Dermis blood vessel endothelial cell (primary cell): ENCODE measurements at places on chromosomes 6 and 20. TPM values are rescaled to one million over a fixed set of nuclear protein-coding genes. Genes with fewer than 3 reads are reported as not detected.

DNA sequence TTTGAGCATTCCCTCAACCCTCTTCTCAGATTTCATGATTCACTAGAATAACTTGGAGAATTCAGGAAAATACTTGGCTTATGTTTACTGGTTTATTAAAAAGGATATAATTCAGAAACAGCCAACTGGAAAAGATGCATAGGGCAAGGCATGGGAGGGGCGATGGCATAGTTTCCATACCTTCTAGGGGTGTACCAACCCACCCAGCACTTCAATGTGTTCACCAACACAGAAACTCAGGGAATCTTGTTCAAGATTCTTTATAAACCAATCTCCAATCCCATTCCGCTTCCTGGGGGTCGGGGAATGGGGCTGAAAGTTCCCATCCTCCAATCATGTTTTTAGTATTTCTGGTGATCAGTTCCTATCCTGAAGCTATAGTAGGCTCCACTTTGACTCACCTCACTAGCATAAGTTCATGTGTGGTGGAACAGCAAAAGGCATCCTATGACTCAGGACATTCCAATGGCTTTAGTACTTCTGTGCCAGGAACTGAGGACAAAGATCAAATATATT is 164.4 kb downstream of the SIM1 start:
- peak; percentile 95 for DNase-seq

DNA sequence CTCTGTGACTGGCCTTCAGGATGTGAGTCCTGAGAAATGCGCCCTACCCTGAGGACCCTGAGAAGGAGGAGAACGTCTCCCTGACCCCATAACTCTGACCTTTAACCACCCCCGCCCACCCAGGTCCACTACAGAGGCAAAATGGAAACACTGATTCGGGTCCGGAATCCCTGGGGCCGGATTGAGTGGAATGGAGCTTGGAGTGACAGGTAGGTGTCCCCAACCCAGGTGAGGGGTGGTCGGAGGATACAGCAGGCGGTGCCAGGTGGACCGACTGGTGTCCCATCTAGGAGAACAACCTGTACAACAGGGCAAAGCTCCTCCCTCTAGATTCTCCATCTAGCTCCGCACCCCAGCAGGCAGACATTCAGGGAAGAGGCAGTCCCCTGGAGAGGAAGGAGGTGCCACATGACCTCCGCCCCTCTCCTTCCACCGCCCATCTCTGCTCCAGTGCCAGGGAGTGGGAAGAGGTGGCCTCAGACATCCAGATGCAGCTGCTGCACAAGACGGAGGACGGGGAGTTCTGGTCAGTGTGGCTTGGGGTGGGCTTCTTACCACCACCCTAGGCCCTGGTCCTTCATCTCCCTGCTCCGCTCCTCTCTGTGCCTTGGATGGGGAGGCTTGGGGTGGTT is 17.6 kb downstream of the CAPN11 start:
- no peak for DNase-seq

The PRSS35 gene
- total RNA-seq: not detected in 2 replicates

DNA sequence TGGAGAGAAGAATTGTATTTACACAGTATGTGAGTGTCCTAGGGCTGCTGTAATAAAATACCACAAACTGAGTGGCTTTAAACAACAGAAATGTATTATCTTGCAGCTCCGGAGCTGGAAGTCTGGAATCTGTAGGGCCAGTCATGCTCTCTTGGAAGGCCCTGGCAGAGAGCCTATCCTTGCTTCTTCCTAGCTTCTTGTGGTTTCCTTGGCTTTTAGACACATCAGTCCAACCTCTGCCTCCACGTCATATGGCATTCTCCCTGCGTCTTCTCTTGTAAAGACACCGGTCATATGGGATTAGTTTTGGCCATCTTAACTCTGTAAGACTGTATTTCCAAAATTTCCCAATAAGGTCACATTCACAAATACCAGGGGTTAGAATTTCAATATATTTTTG is 10.8 kb downstream of the FNDC1 start:
- DNase-seq: no peak

DNA sequence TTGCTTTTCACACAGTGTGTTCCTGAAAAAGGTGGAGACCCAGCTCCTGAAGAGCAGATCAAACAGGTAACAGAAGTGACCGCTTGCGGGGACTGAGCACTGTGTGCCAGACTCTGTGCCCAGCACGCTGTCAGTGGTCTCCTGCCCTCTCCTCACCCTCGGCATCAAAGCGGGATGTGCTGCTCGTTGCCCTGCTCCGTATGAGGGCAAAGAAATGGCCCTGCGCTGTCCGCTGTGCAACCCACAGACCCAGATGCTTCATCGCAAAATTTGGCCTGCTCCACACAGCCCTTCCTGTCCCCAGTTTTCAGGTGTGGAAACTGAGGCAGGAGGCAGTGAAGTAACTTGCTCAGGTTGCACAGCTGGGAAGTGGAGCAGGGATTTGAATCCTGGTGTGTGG is 13.7 kb downstream of the UQCC2 start:
- no peak for DNase-seq

The SALL4 gene
- total RNA-seq: under 0.01 and 0.14 TPM in 2 replicates

- no peak for DNase-seq
Observed at GRCh38 chr6:159193923-159194322, 24.7 kb downstream of the FNDC1 start.

The HAO1 gene
- not detected in 2 replicates for total RNA-seq

GRCh38 chr6:168903613-168904345 is 349.9 kb downstream of the THBS2 start:
- no peak for DNase-seq

The SLPI gene
- 0.70 and 2.0 TPM in 2 replicates for total RNA-seq

GRCh38 chr6:39426073-39426456 is 103.6 kb upstream of the KCNK16 start:
- DNase-seq: peak; percentile 93

The TMEM244 gene
- not detected in 2 replicates for total RNA-seq

The SLC52A3 gene
- total RNA-seq: 0.23 TPM in 1 of 2 replicates, not detected in the other

DNA sequence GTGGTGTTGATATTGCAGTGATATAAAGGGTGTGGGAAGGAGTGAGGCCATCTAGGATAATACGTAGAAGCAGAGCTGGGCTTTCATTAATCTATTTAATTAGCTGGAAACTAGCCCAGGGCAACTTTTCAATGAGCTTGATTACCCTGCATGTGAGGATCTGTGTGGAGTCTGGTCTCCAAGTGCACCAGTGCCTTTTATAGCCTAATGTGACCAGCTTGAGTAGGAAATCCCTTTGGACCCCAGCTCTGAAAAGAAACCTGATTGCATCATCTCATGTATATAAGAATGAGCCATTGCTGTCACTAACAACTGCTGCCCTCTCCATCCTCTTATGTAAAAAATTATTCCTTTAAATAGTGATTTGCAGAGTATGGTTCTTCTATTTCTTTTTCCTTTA is 72.6 kb downstream of the CD109 start:
- no peak for DNase-seq

DNA sequence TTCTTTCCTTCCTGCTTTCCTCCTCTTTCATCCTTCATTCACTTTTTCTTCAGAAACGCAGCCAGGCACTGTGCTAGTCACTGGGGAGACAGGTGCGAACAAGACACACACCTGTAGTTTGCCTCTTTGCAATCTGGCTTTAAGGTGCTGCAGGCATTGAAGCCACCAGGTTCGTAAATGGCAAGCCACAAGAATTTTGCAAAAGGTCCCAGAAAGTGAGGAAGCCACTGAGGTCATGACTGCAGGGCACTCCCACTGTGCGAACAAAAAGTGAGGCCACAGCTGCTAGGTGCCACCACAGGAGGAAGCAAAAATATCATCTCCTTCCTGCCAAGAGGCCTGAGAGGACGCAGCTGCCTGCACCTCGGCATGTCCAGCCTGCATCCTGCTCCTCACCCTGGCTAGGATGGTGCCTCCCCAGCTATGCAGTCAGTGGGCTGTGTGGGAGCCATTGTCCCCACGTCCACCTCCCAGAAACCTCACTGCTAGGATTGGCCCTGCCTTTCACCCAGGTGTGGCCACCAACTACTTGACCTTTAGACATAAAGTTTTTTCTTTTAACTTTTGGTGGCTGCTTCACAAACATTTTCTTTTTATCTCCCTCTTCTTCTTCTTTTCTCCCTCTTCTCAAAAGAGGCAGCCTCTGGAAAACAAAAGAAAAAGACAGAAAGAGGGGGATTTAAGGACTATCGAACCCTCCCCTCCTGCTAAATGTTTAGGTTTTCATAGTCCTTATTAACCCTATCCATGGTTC is 230.8 kb downstream of the BCAS1 start:
- DNase-seq: peak; percentile 56

DNA sequence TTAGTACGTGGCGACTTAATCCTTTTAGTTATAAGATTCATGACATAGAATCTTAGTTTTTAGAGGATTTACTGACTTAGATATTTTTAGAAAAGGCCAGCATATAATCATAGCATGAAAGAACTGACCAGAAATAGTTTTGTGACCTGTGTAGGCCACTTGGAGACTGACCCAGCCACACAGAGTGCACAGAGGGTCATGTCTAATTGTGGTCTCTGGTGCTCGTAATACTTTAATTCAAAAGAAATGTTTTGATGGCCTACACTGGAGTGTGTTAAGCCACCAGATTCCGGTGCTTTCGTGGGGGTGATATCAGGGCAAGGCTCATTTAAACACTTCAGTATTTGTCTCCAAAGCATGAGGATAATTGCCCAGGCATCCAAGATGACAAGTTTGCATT is 11.4 kb downstream of the PCMTD2 start:
- no peak for DNase-seq

DNA sequence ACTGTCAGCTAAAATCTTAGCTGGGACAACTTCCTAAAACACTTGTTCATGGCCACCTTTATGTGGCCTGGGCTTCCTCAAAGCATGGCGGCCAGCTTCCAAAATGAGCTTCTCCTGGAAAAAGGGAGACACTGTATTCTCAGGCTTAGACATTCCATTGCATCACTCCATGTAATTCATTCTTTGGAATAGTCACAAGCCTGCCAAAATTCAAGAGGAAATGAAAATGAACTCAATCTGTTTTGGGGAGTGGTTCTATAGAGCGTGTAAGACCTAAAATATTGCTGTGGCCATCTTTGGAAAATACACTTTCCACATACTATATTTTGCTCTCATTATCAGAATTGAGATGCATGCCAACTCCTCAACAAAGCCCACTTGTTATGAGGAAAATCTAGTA is 687.0 kb downstream of the KIF16B start:
- no peak for DNase-seq

The TPX2 gene
- 16.5 and 81.7 TPM in 2 replicates for total RNA-seq

GRCh38 chr6:105560611-105561066 is 157.8 kb upstream of the PREP start:
- no peak for DNase-seq

GRCh38 chr6:44008821-44009370 is 118.4 kb downstream of the MRPL14 start:
- DNase-seq: no peak

The NMBR gene
- not detected in 2 replicates for total RNA-seq

The STK38 gene
- 19.2 and 24.5 TPM in 2 replicates for total RNA-seq

DNA sequence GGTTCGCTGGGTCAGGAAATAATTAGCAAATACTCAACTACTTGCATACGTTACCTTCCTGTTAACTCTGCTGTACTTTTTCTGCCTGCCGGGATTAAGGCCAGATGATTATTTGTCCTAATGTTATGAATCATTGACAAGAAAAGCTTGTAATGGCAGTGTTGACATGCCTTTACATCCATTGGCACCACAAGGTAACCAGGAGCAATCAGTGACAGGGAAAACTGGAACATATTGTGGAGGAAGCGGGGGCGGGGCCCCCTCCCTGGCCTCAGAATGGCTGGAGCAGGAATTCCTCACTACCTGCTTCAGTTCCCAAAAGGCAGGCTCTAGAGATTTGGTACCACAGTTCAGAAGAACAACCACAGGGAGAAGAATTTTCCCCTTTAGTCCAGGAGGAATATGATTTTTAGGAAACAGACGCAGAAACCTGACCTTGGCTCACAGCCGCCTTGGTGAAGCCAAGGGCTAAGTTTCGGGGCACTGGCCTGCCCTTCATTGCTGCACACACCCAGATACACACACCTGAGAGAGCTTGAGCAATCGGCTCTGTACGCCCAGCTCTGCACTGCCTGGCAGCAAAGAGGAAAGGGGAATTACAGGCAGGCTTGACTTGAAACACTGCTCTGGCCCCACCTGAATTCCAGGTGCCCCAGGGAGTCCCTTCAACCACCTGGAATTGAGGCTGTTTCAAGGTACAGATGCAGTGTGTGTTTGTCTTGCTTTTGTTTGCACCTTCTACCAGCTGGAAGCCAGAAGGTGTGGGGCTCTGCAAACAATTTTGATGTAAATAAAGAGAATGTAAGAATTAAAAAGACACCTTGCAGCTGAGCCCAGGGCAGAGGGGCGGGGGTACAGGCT is 89.8 kb downstream of the MYB start:
- DNase-seq: peak; percentile 7

The ITPR3 gene
- total RNA-seq: 26.9 and 42.0 TPM in 2 replicates

The SCP2D1 gene
- not detected in 2 replicates for total RNA-seq

- DNase-seq: no peak
Observed at GRCh38 chr6:151436300-151436699, 15.6 kb downstream of the RMND1 start.

The HRH3 gene
- total RNA-seq: not detected in 2 replicates

DNA sequence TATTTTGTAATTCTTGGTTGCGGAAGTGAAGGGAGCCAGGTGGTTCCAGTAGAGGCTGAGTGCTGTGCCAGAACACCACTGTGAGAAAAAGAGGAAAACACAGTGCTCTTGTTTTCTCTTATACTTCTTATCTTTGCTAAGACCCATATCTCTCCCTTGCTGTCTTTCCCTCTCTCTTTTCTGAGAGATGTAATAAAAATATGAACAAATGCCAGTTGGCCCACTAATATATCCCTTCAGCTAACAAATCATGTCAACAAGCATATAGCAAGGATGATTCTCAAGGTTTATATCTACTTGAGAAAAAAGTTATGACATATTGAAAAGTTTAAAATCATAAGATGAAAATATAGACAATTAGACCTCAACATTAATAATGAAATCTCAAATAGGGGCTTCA is 758.3 kb downstream of the HDGFL1 start:
- DNase-seq: no peak

The TREML4 gene
- total RNA-seq: not detected in 2 replicates

DNA sequence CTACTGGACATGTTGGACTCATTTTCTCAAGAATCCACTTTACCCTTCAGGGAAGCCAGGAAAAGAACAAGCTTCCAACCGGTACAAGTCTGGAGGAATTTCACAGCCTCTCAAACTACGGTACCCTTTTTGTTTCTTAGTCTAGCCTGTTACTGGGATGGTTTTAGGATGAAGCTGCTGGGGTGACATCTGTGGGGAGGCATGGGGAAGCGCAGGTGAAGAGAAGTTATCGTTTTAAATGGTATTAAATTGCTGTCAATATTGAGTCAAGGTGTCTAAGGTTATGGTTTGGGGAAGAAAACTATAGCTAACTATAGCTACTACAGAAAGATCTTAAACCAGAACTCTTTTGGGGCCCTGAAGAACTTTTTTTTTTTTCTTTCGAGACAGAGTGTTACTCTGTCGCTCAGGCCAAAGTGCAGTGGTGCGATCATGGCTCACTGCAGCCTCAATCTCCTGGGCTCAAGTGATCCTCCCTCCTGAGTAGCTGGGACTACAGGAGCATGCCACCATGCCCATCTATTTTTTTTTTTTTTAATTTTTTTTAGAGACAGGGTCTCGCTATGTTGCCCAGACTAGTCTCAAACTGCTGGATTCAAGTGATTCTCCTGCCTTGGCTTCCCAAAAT is 128.7 kb downstream of the RIN2 start:
- DNase-seq: peak; percentile 62

The ZNF165 gene
- 0.17 and 0.23 TPM in 2 replicates for total RNA-seq

The METTL24 gene
- not detected in 2 replicates for total RNA-seq

- no peak for DNase-seq
Observed at GRCh38 chr6:130032758-130033340, 14.5 kb downstream of the L3MBTL3 start.

GRCh38 chr20:37243937-37244571 is 17.6 kb downstream of the GHRH start:
- DNase-seq: peak; percentile 36

The CUL7 gene
- 38.9 and 39.5 TPM in 2 replicates for total RNA-seq

- peak; percentile 20 for DNase-seq
Observed at GRCh38 chr20:56626367-56627121, 2.6 kb upstream of the TFAP2C start.

The CHMP4B gene
- 58.2 and 58.8 TPM in 2 replicates for total RNA-seq
